A549 treated with CpdA at 1 μM for 4 hours (cell line): ENCODE measurements at places on chromosomes 4 and X. TPM values are rescaled to one million over a fixed set of nuclear protein-coding genes. Genes with fewer than 3 reads are reported as not detected.

The USP27X gene
- total RNA-seq: 3.1 to 5.4 TPM (median 4.3 TPM) in 5 replicates

The FAM9B gene
- total RNA-seq: not detected in 5 replicates

The GLRB gene
- total RNA-seq: 0.78 to 1.1 TPM (median 0.91 TPM) in 5 replicates

The ZIC3 gene
- not detected in 5 replicates for total RNA-seq

The OPRPN gene
- not detected in 5 replicates for total RNA-seq
